CD4-positive, alpha-beta T cell treated with Interleukin-2 at 100 ng/mL for 4 hours (primary cell): ENCODE measurements at places on chromosomes 5 and 9.

DNA sequence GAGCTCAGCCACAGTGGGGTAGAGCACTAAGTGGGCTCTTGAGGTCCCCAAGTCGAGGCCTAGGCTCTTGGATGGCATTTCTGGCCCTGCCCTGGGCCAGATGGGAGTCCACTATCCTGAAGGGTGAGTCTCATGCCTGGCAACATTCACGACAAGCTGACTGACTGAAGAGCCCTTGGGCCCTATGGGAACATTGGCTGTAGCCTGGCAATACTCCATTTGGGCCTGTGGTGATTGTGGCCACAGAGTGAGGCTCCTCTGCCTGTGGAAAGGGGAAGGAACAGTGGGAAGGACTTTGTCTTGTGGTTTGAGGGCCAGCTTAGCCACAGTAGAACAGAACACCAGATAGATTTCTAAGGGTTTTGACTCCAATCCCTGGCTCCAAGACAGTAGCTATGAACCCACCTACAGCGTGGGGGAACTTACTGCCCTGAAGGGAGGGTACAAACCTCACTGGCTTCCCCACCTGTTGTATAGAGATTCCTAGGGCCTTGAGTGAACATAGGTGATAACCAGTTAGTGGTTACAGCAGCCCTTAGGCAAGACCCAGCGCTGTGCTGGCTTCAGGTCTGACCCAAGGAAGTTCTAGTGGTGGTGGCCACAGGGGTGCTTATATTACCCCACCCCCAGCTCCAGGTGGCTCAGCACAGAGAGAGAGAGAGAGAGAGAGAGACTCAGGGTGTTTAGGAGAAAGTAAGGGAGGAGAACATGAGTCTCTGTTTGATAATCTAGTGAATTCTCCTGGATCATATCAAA, 72.4 kb downstream of the KIAA0825 start:
- DNase-seq = no peak

GRCh38 chr9:17926246-17926645, 347.4 kb downstream of the SH3GL2 start:
- DNase-seq = no peak

DNA sequence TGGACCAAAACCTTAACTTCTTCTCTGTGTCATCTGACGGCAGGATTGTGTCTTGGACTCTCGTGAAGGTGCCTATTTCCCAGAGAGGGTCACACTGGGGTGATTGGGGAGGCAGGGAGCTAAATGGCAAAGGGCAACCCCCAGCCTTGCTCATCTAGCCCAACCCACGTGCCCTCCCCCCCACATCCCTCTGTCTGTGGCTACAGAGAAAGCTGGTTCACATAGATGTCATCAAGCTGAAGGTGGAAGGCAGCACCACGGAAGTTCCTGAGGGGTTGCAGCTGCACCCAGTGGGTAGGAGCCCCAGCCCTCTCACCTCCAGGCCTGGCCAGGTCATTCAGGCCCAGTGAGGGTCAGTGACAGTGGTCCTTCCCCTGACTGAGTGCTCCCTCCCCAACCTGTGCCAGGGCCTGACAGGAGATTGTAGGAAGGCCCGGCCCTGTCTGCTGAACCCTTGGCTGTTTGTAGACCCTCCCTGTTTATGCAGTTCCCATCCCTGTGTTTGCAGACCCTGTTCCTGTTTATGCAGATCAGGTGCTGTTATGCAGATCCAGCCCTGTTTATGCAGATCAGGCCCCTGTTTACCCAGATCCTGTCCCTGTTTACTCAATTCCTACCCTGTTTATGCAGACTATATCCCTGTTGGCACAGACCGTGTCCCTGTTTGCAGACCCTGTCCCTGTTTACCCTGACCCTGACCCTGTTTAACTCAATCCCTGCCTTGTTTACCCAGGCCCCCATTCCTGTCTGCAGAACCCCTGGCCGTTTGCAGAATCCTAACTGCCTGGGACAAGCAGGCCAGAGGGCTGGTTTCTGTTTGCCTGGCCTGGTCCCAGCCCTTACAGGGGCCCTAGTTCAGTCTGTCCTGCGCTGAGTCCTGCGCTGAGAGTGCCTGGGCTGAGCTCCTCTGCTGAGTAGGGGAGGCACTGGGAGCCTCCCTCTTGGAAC, 10.4 kb downstream of the ENHO start:
- no peak for DNase-seq

DNA sequence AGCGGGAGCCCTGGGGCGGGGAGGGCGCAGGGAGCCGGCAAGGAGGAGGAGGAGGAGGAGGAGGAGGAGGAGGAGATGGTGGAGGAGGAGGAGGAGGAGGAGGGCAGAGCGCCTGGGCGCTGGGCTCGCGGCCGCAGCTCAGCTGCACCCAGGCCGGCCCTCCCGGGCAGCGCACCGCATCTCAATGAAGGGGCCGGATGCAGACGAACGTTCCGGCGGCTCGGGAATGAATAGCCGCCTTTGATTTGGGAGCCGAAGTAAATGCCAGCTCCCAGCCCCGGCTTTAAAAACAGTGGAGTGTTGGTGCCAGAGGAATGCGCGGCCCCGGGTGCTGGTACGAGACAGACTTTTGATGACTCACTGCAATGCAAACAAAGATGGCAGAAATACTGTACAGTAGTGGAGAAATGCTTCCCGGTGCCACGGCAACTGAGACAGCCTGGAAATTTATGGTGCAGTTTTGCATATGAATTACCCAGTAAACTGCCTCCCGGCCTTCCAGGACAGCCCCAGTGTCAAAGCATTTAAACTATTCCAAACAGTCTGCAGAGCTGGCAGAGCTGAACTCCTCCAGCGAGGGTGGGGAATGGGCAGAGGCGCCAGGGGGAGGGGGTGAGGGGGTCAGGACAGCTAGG, 43.1 kb downstream of the NACC2 start:
- peak; percentile 7 for DNase-seq

DNA sequence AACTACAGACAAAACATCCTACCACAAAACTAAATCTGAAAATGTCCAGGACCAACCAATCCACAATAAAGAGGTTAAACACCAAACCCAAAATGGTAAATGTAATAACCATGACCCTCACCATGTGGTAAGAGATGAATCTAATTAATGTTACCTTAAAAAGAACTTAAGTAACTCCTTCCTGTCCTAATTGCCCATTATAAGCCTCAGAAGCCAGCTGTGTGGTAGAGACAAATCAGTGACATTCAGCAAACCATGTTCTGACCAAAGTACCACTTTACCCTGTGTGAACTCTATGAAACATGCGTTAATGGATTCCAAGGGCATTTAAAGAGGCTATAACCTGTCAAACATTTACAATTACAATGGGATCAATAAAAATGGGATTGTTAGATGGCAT, 25.0 kb downstream of the LPAR1 start:
- DNase-seq = no peak

DNA sequence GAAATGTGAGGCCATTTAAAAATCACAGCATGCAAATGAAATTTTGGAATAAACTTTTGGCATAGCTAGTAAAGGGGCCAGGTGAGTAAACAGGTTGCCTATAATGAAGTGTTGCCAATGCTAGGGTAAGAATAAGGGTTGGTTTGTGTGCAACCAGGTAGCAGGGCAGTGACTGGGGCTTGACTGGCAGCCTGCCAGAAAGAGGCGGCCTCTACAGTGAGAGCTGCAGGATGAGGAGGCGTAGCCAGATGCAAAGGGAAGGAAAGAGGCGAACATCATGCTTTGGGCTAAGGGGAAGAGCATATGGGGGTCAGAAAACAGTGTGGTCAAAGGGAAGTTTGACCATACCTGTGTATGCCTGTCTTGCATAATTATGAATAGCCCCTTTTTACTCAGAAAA, 70.6 kb downstream of the MAST4 start:
- no peak for DNase-seq

- DNase-seq = peak; percentile 38
Measured at GRCh38 chr5:141637123-141637766, 448 bp downstream of the RELL2 start.

DNA sequence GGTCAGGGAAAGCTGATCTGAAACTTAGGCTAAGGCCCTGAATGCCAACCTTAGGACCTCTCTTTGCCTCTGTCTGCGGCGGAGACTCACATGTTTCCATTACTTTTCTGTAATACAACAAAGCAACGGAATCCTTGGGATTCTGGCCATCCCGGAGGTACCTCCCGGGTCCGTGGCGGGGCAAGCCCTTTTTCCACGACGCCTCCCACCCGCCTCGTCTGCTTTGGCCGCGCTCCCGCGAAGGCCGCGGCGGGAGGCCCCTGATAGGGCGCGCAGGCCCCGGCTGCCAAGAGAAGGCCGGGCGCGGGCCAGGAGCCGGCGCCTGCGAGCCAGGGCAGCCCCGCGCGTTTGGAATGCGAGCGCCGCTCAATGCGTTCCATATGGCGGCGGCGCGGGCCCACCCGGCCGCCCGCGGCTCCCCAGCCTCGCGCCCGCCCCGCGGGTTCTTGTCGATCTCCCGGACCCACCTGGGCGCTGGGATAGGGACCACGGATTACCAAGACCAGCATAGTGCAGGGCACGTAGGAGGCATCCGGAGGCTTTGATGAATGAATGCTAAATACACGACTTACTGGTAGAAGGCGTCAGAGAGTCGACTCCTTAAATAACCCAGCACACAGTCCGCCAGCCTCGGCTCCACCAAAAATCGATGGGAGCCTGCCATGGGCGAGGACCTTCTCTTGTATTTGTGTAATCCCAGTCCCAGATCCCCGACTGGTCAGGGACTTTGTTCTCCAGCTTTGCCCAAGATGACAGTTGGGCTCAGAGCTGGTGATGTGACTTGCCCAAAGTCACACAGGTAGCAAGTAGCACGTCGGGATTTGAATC, 17.5 kb upstream of the PHF19 start:
- no peak for DNase-seq

DNA sequence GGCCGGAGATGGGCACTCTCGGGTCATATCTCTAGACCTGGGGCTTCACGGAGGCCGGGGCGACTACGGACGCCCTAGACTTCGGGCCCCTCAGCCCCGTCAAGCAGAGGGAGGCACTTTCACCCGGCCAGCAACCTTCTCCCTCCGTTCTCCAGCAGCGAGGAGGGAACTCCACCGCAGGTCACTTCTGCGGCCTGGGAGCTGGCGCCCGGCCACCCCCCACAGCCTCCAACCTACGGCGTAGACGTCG, 201 bp downstream of the DOLK start:
- DNase-seq = no peak

DNA sequence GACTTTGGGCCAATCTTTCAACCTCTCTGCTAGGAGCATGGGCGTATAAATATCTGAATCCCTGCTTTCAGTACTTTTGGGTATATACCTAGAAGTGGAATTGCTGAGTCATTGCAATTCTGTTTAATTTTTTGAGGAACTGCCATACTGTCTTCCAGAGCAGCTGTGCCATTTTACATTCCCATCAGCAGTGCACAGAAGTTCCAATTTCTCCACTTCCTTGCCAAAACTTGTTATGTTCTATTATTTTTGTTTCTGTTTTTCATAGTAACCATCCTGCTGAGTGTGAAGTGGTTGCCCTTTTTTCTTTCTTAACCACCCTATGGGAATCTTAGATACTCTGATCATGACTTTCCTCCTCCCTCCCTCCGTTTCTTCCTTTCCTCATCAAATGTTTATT, 11.1 kb upstream of the CCIN start:
- no peak for DNase-seq

GRCh38 chr5:168226012-168226411, 65.4 kb upstream of the WWC1 start:
- DNase-seq = no peak

DNA sequence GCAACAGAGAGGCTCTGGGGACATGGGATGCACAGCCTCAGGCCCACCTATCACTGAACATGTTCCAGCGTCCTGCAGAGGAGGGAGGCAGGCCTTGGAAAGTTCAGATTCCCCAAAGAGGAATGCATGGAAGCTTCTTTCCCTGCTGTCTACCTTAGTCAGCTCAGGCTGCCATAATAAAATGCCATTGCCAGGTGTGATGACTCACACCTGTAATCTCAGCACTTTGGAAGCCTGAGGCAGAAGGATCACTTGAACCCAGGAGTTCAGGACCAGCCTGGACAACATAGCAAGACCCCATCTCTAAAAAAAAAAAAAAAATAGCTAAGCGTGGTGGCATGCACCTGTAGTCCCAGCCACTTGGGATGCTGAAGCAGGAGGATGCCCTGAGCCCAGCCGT, 24.5 kb upstream of the TOR1B start:
- no peak for DNase-seq

DNA sequence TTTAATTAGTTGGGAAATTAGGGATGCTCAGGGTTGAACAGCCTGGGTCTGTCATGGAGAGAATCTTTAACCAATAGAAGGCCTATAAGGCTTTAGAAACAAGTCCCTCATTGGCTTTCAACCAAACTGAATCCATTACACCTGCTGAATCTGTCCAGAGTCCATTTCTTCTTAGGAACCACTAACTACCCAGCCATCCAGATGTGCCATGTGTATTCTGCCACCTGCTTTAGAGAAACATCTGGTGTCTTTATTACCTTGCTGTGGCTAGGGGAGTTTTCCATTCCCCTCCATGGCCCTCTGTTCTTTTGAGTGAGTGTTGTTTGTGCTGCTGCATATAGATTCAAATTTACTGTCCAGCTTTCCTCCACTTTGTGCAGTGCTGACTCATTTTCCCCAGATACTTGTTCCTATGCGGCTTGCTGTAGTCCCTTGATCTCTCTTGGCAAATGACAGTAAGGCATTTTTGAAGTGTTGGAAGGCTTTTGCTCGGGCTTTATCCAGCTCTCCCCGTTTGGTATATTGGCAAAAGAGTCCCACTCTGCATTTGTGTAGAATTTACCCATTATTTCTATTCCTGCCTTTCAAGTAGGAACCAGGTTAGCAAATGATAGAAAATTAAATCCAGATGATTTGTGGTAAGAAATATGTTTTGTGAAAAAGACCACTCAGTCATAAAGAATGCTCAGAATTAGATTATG, 54.6 kb downstream of the NLN start:
- no peak for DNase-seq

DNA sequence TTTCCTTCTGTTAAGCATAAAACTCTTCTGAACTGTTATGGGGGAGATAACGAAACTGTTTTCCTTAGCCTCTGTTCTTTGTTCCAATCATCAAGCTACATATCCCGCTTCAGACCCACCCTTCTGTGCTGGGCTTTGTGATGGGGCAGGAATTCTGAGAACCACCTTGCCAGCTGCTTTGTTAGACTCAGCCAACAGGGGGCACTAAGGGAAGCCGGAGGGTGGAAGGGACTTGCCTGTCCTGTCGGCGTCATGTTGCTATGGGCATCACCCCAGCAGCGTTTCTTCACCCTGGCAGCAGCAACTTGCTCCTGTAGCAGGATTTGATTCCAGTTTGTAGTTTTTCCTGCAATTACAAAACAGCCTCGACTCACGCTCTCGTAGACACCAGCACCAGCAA, 169.1 kb downstream of the CAAP1 start:
- no peak for DNase-seq
